ENCODE measurements at places on chromosomes 13 and 19. TPM values are rescaled to one million over a fixed set of nuclear protein-coding genes. Genes with fewer than 3 reads are reported as not detected.

The KIR2DL4 gene
- not detected for total RNA-seq

GRCh38 chr19:19054315-19054938, 9.4 kb upstream of the SLC25A42 start:
- H3K4me3 ChIP-seq, result no peak overlapping the region
- H3K27me3 ChIP-seq, result no peaks in the 10 kb centered on the region
- no peaks in the 10 kb centered on the region for H3K4me1 ChIP-seq

- no peak overlapping the region for H3K27ac ChIP-seq
- no peaks in the 10 kb centered on the region for H3K36me3 ChIP-seq
- no peak for DNase-seq
- no peaks in the 10 kb centered on the region for H3K27me3 ChIP-seq
- no peak overlapping the region for H3K4me3 ChIP-seq
Measured at GRCh38 chr13:63680704-63681103, 2265.1 kb upstream of the PCDH20 start.

GRCh38 chr13:34619326-34619725, 322.7 kb upstream of the NBEA start:
- H3K36me3 ChIP-seq, result no peaks in the 10 kb centered on the region
- no peaks in the 10 kb centered on the region for H3K27me3 ChIP-seq
- H3K4me3 ChIP-seq, result no peak overlapping the region
- no peaks in the 10 kb centered on the region for H3K4me1 ChIP-seq
- H3K27ac ChIP-seq, result no peak overlapping the region

The CEACAM6 gene
- total RNA-seq, result not detected

DNA sequence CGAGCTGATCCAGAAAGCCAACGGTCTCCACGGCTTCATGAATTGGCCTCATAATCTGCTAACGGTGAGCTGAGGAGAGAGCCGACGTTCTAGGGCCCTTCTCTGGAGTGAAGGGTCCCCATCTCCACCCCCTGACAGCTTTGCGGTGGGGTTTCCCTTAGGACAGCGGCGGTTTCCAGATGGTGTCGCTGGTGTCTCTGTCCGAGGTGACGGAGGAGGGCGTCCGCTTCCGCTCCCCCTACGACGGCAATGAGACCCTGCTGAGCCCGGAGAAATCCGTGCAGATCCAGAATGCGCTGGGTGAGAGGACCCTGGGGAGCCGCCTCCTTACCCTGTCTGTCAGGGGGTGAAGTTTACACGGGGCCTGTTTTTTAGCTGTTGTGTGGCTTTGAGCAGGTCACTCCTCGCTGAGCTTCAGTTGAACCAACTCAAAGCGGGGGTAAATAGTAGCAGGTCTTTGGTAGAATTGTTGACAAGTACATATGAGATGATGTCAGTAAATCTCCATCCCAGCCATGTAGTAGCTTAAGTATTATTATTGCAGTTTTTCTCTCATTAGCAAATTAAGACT, 801 bp downstream of the QTRT1 start:
- DNase-seq, result no peak
- peak overlapping the region; percentile 55 for H3K4me3 ChIP-seq
- H3K27ac ChIP-seq, result no peak overlapping the region

GRCh38 chr19:29944390-29945012, 2.5 kb downstream of the URI1 start:
- H3K4me1 ChIP-seq, result peaks cover 5% of the 10 kb centered on the region
- no peak overlapping the region for H3K4me3 ChIP-seq
- DNase-seq, result no peak
- no peak overlapping the region for H3K27ac ChIP-seq
- no peaks in the 10 kb centered on the region for H3K36me3 ChIP-seq
- H3K27me3 ChIP-seq, result no peaks in the 10 kb centered on the region

The MTIF3 gene
- total RNA-seq, result 33.7 TPM

DNA sequence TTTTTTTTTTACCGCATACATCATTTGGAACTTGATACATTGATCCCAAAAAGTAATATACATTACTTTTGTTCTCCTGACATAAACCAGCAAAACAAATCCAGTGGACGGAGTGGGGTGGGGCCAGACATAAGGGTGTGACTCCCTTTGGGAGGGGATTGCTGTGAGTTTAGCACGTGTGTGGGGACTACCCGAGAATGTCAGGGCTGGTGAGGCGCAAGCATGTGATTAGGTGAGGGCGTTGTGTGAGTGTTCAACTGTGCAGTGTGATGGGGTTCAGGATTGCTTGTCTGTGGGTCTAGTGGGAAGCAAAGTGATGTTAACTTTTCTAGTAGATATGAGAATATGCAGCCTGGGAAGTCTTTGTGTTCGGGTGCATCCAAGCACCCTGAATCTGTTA, 468.0 kb downstream of the TSHZ3 start:
- H3K36me3 ChIP-seq, result no peaks in the 10 kb centered on the region
- no peak for DNase-seq
- H3K27ac ChIP-seq, result no peak overlapping the region

DNA sequence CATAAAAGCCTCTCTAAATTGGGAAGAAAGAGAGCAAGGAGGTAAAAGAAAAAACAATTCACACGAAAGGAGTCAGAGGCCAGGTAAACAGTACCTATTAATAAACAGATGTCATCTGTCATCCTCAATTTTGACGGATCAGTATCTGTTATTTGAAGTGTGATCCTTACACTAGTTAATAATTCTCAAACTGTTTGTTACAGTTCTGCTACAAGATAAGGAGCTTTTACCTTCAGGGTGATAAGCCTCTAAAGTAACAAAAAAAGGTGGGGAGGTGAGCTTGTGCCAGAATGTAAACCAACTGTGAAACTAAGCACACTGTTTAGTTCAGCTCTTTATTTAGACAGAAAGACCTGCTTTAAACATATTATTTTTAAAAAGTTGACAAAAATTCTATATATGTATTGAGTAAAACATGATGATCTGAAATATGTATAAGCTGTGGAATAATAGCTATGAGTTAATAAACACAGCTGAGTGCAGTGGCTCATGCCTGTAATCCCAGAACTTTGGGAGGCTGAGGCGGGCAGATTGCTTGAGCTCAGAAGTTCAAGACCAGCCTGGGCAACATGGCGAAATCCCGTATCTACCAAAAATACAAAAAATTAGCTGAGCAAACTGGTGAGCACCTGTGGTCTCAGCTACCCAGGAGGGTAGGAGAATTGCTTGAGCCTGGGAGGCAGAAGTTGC, 48.4 kb upstream of the EBPL start:
- H3K27me3 ChIP-seq, result no peaks in the 10 kb centered on the region
- DNase-seq, result no peak
- H3K4me1 ChIP-seq, result no peaks in the 10 kb centered on the region
- H3K4me3 ChIP-seq, result no peak overlapping the region

DNA sequence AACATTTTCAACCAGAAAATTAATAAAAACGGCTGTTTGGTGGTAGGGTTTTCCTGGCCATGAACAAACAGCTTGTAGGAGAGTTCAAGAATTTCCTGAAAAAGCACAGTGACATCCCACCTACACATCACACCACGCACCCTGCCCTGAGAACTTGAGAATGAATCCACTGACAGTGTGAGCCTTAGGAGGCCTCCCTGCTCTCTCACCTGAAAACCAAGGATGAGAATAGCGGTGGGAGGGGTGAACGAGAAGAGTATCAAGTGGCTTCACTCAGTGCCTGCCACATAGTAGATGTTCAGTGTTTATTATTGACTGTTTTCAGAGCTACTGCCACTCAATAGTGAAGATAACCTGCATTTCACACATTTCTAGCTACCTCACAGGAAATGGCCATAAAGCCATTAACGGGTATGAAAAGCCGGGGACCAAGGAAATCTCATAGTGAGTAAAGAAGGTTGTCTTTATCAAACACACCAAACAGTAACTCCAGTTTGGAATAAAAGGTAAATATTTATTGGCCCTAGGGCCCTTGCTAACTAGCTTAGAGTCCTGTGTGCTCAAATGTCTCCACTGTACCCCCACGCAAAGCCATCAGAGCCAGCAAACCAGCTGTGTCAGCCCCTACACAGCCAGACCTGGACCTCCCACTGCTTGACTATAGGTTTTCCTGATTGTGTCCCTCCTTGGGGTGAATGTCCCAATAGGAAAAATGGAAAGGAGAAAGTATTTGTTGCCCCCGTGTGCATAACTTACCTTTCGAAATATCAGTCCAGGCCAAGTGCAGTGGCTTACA, 40.6 kb downstream of the TPT1 start:
- H3K27me3 ChIP-seq, result no peaks in the 10 kb centered on the region
- no peaks in the 10 kb centered on the region for H3K4me1 ChIP-seq
- no peaks in the 10 kb centered on the region for H3K36me3 ChIP-seq
- H3K4me3 ChIP-seq, result no peak overlapping the region

The FARP1 gene
- 47.6 TPM for total RNA-seq

The CALR3 gene
- not detected for total RNA-seq

DNA sequence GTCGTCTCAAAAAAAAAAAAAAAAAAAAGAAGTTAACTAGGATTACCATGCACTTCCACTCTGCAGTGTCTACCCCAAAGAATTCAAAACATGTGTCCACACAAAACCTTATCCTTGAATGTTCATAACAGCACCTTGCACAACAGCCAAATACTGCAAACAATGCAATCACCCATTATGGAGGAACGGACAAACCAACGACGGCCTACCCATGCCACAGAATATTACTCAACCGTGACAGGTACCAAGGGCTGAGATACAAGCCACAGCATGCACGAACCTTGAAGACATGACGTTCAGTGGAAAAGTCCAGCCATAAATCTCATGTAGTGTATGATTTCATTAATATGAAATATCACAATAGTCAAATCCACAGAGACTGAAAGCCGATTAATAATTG, 3.0 kb upstream of the SHISA7 start:
- H3K36me3 ChIP-seq, result no peaks in the 10 kb centered on the region
- no peak overlapping the region for H3K27ac ChIP-seq
- no peaks in the 10 kb centered on the region for H3K4me1 ChIP-seq
- DNase-seq, result no peak
- H3K27me3 ChIP-seq, result no peaks in the 10 kb centered on the region

GRCh38 chr19:48752496-48753365, at the start of gene FUT1:
Gene FUT1, minus strand, starts transcription at chr19:48752641. Its CDS starts 1,360 bp downstream, at chr19:48751281.
- H3K36me3 ChIP-seq, result no peaks in the 10 kb centered on the region
- H3K4me3 ChIP-seq, result peak within 1 kb of the TSS; percentile 9
- DNase-seq, result no peak
- no peak within 1 kb of the TSS for H3K27ac ChIP-seq
- peaks cover 2% of the 10 kb centered on the region for H3K4me1 ChIP-seq
- H3K27me3 ChIP-seq, result no peaks in the 10 kb centered on the region

The FCAR gene
- 2.8 TPM for total RNA-seq

The ZNF556 gene
- total RNA-seq, result 7.1 TPM

DNA sequence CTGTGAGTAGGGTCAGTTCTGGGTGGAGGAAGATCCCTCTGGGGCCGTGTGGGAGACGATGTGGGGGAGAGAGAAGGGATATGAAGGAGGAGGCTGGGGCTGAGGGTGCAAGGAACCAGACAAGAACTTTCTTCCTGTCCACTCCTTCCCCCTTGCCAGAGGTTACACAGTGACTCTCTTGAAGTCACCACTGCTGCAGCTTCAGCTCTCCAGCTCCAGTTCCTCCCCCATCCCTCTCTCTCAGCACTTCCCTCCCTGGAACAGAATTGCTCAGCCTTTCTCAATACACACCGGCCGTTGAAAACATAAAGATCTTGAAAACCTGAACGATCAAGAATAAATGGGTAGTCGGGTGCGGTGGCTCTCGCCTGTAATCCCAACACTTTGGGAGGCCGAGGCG, 5.1 kb downstream of the ZSWIM9 start:
- no peak overlapping the region for H3K4me3 ChIP-seq
- H3K27ac ChIP-seq, result no peak overlapping the region
- no peaks in the 10 kb centered on the region for H3K36me3 ChIP-seq
- no peaks in the 10 kb centered on the region for H3K4me1 ChIP-seq

DNA sequence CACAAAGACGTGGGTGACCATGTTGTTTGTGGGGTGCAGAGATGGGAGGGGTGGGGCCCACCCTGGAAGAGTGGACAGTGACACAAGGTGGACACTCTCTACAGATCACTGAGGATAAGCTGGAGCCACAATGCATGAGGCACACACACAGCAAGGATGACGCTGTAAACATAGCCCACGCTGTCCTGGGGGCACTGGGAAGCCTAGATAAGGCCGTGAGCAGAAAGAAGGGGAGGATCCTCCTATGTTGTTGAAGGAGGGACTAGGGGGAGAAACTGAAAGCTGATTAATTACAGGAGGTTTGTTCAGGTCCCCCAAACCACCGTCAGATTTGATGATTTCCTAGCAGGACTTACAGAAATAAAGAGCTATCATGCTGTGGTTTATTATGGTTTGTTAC, 5.6 kb downstream of the KLK2 start:
- no peak overlapping the region for H3K4me3 ChIP-seq
- H3K27me3 ChIP-seq, result no peaks in the 10 kb centered on the region
- no peaks in the 10 kb centered on the region for H3K36me3 ChIP-seq
- DNase-seq, result no peak

DNA sequence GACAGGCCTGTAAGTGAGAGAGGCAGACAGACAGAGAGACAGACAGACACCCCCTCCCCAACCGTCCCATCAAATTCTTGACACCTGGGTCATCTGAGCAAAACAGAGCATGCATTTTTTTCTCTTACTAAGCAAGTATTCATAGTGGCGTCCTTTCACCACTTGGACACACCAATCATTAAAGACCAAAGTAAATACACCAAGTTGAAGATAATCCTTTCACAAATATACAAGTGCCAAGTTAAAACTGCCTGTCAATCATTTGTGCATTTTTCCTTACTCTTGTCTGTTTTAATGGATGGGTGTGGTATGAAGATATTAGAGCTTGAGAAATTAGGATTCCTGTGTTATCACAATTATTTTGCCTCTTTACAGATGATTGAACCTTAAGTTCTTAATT, 337.3 kb downstream of the ATP8A2 start:
- H3K4me1 ChIP-seq, result no peaks in the 10 kb centered on the region
- no peak overlapping the region for H3K4me3 ChIP-seq
- no peak for DNase-seq
- H3K36me3 ChIP-seq, result no peaks in the 10 kb centered on the region

DNA sequence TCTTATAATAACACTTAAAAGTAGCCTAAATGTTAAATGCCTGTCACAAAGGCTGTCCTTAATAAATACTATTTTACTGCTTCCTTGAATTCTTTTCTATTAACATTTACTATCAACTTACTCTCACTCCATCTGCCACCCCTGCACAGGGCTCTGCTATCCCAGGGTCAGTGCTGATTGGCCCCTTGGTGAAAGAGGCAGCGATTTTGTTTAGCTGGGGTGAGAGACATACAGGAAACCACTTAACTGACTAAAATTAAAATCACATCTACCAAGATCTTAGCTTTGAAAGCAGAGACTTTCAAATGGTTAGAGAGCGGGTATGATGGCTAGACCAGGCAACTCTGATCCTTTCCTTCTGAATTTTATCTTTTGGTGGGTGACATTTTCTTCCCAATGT, 149.9 kb upstream of the HTR2A start:
- no peak for DNase-seq
- no peaks in the 10 kb centered on the region for H3K4me1 ChIP-seq
- no peak overlapping the region for H3K4me3 ChIP-seq
- H3K27me3 ChIP-seq, result no peaks in the 10 kb centered on the region

DNA sequence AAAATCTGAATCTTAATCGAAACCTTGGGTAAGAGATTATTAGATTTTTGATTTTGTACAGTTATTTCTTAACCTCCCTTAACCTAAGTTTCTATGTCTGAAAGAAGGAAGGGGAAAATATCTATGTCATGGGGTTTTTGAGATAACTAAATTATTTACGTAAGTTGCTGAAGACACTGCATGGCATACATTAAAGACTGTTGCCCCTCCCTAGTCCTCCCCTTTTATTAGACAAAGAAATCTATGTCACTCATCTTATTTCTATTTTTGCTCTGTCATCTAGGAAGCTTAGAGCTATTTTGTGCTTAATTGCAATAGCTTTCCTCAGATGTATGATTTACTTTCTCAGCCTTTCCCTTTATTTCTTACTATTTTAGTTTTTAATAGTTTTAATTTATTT, 15.0 kb downstream of the COG6 start:
- H3K4me3 ChIP-seq, result no peak overlapping the region
- H3K36me3 ChIP-seq, result no peaks in the 10 kb centered on the region
- no peaks in the 10 kb centered on the region for H3K27me3 ChIP-seq
- DNase-seq, result no peak
